ENCODE measurements at places on chromosomes 11 and 22. TPM values are rescaled to one million over a fixed set of nuclear protein-coding genes. Genes with fewer than 3 reads are reported as not detected.

POU2AF3 gene
- total RNA-seq: 0.28 TPM

FTH1 gene
- total RNA-seq: 457 TPM

SHISAL1 gene
- 0.63 TPM for total RNA-seq

POTEH gene
- not detected for total RNA-seq

CTSD gene
- 764 TPM for total RNA-seq

ACCSL gene
- not detected for total RNA-seq

NXPE4 gene
- total RNA-seq: not detected

OR10A2 gene
- not detected for total RNA-seq

CD3D gene
- not detected for total RNA-seq

DRD2 gene
- total RNA-seq: not detected

MN1 gene
- total RNA-seq: 18.3 TPM

IRAG1 gene
- total RNA-seq: 0.49 TPM

WNT7B gene
- 29.7 TPM for total RNA-seq

MTNR1B gene
- total RNA-seq: not detected

TRPM5 gene
- not detected for total RNA-seq

OR10A5 gene
- total RNA-seq: not detected

All from airway epithelial cell (primary cell).